ENCODE measurements at places on chromosomes 3 and 15.

GRCh38 chr3:170907637-170908234, 701 bp downstream of the EIF5A2 start:
- peak; percentile 30 for DNase-seq

GRCh38 chr3:141218926-141219325, 12.7 kb upstream of the PXYLP1 start:
- DNase-seq: no peak

DNA sequence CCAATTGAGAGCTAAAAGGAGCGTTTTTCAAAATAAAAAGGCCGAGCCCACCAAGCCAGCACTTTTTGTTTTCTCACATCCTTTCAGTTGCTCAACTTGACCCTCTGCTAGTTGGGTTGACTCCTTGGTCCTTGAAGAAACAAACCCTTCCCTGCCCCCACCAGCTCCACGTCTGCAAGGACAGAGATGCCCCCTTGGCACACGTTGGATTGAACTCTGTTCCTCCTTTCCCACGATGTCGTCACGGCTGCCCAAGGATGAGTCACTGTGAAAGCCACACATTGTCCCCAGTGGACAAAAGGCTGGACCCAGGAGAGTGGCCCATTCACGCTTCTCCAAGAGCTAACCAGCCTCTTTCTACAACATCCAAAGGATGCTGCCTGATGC, 43.0 kb upstream of the SPATA12 start:
- peak; percentile 25 for DNase-seq

DNA sequence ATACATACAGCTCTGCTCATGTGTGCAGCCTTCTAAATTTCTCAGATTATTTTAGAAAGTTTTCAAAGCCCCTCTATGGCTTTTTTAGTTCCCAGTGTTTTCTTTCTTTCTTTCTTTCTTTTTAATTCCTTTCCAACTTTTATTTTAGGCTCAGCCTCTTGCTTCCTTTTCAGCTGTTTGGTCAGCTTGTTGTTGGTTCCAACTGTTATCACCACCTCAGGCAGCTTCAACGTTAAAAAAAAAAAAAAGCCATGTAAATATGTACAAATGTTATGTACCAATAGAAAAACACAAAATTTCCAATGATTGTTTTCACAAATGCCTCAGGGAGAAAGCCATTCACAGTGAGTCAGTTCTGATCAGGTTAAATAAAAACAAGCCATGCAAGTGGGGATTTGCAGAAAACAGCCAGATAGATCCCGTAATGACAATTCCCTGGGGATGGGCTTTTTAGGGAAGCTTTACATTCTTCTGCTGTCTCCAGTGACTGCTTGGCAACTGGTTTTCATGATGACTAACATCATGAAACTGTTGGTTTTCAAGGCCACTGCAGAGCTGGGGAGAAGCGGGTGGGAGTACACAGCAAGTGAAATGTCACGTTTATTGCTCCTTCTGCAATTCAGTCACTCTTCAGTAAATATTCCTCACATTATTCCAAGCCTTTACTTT, 908.4 kb downstream of the EPHA3 start:
- no peak for DNase-seq

DNA sequence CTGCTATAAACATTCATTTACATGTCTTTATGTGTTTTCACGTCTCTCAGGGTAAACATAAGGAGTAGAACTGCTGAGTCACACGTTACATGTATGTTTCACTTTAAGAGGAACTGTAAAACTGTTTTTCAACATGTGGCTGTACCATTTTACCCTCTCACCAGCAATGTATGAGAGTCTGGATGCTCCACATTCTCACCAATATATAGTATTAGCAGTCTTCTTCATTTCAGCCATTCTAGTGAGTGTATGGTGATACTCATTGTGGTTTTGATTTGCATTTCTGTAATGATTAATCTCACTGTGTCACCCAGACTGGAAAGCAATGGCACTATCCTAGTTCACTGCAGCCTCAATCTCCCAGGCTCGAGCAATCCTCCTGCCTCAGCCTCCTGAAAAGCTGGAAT, 37.1 kb downstream of the PHC3 start:
- no peak for DNase-seq

GRCh38 chr3:195914648-195915473, 6.5 kb upstream of the TNK2 start:
- peak; percentile 98 for DNase-seq

- DNase-seq: no peak
Measured at GRCh38 chr3:113754494-113755159, 7.8 kb downstream of the ATP6V1A start.

DNA sequence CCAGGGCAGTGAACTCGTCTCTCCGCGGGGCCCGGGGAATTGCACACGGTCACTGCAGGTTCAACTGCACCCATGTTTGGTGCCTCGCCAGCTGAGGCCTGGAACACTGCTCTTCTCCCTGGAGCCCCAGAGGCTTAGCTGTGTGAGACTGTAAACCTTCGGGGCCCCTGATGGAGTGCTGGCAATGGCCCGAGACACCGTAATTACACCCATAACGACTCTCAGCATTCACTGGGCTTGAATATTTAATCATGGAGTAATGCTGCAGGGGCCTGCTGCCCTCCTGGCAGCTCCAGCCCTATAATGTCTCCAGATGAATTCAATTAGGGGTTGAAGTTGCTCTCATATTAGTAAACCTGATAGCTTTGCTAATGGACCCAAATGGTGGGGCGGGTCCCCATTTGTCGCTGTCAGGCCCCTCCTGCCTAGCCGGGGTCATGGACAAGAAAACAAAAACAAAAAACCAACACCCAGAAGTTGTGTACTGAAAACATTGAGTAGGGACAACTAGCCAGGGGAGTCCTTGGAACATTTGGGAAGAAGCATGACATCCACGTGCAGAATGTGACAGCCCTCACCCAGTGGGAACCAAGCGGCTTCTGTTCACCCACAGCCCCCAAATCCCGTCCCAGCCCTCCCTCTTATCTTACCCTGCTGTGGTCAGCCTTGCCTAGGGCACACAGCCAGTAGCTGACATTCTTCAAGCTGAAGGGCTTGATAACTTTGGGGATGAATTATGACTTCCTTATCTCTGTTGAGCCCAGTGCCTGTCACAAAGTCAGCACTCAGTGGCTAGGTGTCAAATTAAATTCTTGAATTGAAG, 74.3 kb upstream of the SCN5A start:
- peak; percentile 55 for DNase-seq

- DNase-seq: no peak
Measured at GRCh38 chr15:79479616-79480015, 47.5 kb downstream of the MINAR1 start.

GRCh38 chr3:32686713-32687112, 1.7 kb downstream of the CNOT10 start:
- DNase-seq: no peak

All from EH (cell line).